ENCODE measurements at places on chromosomes 5 and 9.

GRCh38 chr5:177290816-177291596, 12.5 kb downstream of the RAB24 start:
- DNase-seq = peak; percentile 81

DNA sequence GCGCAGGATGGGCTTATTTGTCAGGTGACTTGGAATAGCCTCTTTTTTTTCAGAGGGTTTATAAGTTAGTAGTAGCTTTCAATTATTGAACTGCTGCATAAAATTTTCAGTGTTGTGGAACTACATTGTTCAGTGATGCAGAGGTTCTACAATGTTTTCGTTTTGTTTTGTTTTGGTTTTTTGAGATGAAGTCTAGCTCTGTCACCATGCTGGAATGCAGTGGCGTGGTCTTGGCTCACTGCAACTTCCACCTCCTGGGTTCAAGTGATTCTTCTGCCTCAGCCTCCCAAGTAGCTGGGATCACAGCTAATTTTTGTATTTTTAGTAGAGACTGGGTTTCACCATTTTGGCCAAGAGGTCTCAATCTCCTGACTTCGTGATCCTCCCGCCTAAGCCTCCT, 22.0 kb downstream of the NUP188 start:
- DNase-seq = no peak

DNA sequence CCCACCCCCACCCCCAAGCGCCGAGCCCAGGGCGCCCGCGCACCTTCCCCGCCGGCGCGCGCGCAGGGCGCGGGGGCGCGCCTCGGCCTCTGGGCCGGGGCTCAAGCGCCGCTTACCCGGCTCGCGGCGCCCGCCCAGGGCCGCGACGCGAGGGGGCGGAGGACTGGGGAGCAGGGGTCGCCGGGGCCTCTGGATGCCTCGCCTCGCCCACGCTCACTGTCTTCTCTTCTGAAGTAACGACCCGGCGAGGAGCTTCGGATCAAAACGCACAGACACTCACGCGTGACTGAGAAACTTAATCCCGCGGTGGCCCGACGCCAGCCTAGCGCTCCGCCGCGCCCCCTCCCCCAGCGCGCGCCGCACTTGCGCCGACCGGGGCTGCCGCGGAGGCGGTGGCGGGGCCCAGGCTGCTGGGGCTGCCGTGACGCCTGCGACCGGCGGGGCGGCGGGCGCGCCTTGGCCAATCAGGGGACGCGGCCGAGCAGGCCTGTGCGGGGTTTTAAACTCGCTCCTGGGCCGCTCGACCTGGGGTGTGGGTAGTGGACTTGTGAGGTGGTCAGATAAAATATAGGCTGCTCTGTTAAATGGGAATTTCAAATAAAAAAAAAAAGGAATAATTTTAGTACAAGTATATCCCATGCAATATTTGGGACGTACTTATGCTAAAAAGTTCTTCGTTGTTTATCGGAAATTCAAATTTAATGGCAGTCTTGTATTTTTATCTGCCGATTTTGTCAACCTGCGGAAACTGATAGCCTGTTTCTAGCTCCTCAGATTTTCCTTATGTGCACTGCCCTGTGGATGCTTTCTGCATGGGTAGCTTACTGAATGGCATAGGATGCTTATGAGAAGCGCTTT, at the start of gene MPDZ:
Gene MPDZ, minus strand, starts transcription at position 409 of the 858 bp plus-strand sequence. CDS start 29,377 bp downstream, outside the sequence.
- DNase-seq = no peak

GRCh38 chr5:133362438-133362837, 249.9 kb downstream of the FSTL4 start:
- DNase-seq = no peak

DNA sequence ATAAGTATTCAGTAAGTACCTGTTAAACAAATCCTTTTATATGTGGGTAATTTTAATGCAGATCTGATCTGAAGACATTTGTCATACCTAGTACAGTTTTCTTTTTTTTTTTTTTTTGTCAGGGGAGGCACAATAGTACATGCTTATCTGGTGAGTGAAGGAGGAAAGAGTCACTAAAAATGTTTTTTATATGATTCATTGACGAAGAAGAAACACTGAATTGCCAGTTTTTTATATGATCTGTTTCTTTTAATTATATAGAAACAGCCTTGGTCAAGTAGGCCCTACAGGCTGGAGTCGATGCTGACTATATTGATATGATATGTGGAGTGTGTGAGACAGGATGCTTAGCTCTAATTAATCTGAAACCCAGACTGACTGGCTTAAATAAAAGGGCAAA, 315.2 kb downstream of the PSAT1 start:
- no peak for DNase-seq

DNA sequence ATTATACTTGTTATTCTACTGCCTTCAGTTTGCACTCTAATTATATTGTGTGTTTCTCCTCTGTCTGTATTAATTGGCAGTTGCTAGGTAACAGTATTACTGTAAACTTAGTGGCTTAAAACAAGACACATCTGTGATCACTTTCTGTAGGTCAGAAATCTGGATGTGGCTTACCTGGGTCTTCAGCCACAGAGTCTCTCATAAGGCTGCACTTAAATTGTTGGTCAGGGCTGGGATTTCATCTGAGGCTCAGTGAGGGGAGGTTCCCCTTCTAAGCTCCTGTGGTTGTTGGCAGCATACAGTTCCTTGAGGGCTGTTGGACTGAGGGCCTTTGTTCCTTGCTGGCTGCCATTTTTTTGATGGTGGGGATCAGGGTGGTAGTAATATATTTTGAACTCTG, 68.8 kb downstream of the SLC44A1 start:
- peak; percentile 57 for DNase-seq

DNA sequence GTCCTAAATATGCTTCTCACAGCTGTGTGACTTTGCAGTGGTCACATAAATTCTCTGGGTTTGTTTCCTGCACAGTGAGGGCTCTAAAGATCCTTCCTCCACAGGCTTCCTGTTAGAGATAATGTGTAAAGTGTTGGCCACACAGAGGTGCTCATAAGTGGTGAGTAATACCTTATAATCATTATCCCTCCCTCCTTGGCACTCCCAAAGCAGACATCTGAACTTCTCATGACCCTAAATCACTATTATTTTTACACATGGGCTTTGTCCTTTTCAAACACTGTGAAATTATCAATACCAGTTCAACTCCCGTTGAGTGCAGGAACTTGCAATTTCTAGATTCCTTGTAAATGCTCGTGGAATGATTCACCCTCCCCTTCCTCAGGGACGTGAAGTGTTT, 100.2 kb downstream of the BRINP1 start:
- DNase-seq = no peak

DNA sequence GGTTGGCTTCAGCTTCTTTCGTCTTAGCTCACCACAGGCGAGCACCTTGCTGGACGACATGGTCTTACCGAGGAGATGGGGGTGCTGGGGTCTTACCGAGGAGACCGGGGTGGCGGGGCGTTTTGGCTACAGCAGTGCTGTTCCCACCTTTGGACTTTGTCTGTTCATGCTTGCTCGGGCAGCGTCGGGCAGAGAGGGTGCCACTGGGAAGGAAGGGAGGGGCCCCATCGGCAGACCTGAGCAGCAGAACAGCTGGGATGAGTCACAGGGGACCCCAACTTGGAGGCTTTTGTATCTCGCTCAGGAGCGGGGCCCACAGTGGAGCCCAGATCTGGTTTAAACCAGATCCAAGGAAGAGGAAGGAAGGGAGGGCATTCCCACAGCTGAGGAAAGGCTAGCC, 106.0 kb upstream of the CACNA1B start:
- DNase-seq = no peak

DNA sequence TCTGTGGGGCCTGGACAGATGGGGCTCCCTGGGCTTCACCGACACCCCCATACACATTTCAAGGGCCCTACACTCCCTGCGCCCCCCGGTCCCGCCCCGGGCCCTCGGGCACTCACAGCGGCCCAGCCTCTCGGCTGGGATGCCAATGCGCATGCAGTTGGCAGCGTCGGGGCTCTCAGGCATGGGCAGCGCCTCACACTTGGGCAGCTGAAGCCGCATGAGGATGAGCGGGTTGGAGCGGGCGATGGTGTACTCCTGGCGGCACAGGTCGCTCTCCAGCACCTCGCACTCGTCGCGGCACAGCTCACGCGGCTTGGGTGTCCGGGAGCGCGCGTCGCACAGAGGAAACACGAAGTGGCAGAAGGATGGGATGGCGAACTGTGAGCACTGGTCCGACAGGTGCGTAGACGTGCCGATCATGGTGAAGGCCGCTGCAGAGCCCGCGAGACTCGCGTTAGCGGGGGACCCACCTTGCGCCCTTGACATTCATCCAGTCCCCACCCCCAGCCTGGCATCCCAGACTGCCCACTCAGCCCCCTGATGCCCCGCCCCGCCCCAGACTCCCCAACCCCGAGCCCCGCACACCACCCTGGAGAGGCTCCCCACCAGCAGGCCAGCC, 216.9 kb downstream of the ROR2 start:
- no peak for DNase-seq

- DNase-seq = no peak
Observed at GRCh38 chr9:133706307-133707050, 31.7 kb downstream of the SARDH start.

GRCh38 chr5:125126050-125126449, 379.6 kb upstream of the ZNF608 start:
- DNase-seq = no peak

DNA sequence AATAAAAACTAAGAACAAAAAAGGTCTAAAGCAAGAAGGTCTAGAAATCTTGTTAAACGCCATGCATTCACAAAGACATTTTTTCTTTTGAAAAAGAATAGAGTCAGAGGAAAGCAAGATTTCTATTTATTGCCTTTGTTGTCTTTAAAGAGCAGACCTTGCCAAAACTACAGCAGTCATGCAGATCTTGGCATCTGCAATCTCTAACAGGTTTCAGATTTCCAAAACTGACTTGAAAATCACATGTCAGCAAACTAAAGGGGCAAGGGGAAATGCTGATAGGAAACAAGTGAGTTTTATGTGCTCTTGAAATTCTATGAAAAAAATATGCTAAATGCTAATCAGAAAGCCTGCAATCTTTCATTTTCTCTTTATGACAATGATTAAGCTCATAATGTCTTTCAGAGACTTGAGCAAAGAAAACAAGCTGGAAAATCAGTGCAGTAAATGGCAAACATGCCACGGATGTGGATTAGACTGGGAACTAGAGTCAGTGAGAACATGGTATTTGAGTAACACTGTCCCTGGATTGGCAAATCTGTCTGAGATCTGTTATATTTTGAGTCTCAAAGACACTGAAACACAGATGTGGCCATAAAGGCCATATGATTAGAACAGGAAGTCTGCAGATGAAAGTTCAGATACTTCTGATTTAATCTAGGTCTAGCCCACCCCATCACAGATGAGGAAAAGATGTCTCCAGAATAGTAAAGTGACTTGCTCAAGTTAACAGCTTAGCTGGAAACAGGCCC, 361.4 kb upstream of the RPS23 start:
- DNase-seq = no peak

DNA sequence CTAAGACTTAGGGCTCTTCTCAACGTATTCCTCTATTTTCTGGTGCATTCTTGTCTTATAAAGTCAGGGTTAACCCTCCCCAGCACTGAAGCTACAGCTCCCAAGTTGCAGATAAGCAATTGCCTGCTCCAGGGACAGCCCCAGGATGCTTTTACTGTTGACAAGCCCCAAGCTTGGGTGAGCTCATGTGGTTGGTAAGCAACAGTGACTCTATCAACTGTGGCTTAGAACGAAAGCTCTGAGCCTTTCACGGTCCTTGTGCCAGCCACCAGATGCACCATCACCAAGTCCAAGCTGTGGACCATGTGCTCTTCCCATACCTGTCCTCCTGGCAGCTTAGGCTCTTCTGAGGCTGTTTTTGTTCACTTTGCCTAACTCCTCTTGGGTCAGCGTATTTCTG, 13.5 kb downstream of the ADRB2 start:
- no peak for DNase-seq

DNA sequence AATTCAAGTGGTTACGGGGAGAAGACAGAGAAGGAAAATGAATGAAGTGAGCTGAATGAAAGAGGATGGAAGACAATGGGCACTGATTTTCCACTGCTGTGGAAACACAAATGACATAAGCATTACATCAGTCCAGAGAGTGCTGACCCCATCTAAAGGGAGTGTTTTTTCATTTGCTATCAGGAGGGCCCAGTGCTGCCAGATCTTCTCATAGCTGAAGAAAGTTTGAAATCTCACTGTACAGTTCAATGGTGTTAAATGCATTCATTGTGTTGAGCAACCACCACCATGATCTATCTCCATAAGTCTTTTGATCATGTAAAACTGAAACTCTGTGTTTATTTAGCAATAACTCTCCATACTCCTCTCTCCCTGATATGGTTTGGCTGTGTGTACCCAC, 41.5 kb upstream of the STARD4 start:
- DNase-seq = no peak

- DNase-seq = no peak
Observed at GRCh38 chr5:95026718-95027117, 258.2 kb downstream of the MCTP1 start.

DNA sequence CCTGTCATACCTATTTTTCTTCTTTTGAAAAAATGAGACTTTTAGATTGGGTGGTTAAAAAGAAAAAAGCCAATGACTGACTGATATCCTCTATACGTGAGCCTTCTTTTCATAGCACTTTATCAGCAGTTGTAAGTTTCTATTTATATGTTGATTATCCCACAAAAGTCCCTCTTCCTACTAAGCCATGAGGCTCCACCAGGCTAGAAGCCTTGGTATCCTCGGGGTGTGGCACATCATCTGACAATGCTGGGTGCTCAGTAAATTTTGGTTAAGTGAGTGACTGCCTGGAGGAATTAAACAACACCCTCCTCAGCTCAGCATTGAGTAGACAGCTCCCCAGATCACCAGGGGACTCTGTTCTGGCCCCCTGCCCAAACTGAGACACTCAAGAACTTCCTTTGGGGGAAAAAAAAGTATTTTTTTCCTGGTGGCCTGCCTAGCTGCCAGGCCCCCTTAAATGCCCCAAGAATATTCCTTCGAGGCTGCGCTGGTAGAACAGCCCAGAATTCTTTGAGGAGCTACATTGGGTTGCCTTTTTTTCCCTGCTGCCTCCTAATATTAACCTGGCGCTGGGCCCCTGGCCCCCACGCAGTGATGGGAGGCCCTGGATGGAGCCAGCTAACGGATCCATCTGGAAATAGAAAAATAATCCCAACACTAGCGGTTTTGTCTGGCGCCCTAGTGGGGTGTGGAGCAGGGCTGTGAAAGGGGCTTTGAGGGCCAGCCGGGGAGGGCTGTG, 23.4 kb upstream of the COL27A1 start:
- DNase-seq = no peak

DNA sequence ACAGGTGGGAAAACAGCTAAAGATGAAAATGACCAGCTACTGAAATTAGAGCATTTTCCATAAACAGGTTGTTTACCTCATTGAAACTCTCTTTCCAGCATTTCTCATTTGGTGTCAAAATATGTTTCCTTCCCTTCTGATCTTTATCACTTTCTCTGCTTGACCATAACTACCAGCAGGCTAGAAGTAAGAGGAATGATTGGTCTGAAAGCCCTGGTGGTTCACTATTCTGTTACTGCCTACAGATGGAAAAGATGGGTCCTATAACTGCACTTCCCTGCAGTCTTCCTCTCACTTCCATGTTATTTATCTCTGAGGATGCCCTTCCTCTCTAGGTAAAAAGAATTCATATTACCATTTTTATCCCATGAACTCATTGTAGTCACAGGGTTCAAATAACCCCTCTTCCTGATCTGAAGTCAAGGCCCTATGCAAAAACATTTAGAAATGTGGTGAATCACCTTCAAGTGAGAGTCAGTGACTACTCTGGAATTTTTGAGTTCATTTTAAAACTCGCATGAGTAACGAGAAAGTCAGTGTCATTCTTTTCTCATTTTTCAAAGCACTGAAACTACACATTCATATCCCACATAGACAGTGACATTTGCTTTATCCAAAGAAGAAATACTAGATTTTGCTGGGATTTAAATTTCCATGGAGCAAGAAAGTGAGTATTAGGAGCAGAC, 51.7 kb downstream of the ZNF474 start:
- DNase-seq = no peak

Measured in GM12865 (cell line).